NCI-H748 treated with DMSO at 0.1 percent for 48 hours (cell line): ENCODE measurements at places on chromosomes 13 and 19.

- DNase-seq = no peak
Measured at GRCh38 chr13:28401303-28402056, 93.4 kb downstream of the FLT1 start.

- no peak for DNase-seq
Measured at GRCh38 chr13:103351035-103351828, 285.0 kb upstream of the SLC10A2 start.

GRCh38 chr19:47228937-47229675 lies 1.9 kb downstream of the BBC3 start:
- no peak for DNase-seq

GRCh38 chr19:28363254-28363653 lies 849.7 kb downstream of the UQCRFS1 start:
- DNase-seq = no peak

DNA sequence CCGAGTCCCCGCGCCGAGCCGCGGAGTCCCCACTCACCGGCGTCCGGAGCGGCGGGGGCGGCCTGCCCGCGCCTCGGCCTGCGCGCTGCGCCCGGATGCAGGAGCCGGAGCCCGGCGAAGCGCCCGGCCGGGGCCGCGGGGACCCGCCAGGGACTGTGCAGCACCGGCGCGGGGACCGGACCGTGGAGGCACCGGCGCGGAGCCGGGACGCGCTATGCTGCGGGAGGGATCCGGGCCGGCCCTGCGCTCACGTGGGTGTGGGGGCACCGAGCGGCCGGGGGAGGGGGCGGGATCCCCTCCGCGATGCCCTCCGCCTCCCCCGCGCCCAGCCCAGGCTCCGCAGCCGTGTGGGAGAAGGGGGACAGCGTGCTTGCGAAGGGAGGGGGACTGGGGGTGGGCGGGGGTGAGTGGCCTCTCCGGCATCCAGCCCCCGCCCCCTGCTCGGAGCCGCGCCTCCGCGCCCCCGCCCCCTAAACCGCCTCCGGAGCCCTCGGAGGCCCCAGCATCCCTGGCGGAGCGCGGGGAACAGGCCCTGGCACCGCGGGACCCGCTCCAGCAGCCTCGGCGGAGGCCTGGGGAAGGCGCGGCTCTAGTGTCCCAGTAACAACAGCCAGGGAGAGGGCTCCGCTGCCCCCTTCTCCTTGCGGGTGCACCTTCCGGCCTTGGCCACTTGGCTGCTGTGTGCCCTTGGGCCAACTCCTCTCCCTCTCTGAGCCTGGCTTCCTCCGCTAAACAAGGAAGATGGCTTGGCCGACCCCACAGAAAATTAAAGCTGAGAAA lies at the start of gene SLC1A6:
TSS of gene SLC1A6 (minus strand) at position 389 of the 780 bp plus-strand sequence. CDS start 6,954 bp downstream, outside the sequence.
- no peak for DNase-seq

GRCh38 chr13:79614250-79614918 lies 133.4 kb downstream of the NDFIP2 start:
- no peak for DNase-seq

DNA sequence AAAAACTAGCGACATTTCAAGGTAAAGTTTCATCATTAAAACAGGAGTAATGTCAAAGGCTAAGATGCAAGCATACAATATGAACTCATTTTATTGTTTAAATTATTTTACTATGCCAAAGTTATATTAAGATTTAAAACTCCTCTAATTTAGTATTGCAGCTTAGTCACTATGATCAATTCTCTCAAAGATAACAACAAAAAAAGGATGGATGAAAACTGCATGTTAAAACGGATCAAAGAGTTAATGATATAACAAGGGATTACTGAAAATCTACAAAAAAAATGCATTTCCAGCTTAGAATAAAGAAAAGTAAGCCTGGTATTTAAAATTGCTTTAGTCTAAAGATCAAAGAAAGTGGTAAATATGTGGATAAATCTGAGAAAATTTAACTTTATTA lies 587.8 kb upstream of the PCDH20 start:
- no peak for DNase-seq

- peak; percentile 69 for DNase-seq
Measured at GRCh38 chr19:6065685-6066374, 44.5 kb downstream of the RFX2 start.

- DNase-seq = no peak
Measured at GRCh38 chr13:24348385-24348784, 39.0 kb downstream of the C1QTNF9 start.

GRCh38 chr19:28530406-28531035 lies 682.4 kb downstream of the UQCRFS1 start:
- no peak for DNase-seq

GRCh38 chr13:79034341-79034740 lies 371.7 kb downstream of the RBM26 start:
- no peak for DNase-seq

GRCh38 chr13:98445340-98446233 lies 131.3 kb downstream of the STK24 start:
- peak; percentile 38 for DNase-seq

DNA sequence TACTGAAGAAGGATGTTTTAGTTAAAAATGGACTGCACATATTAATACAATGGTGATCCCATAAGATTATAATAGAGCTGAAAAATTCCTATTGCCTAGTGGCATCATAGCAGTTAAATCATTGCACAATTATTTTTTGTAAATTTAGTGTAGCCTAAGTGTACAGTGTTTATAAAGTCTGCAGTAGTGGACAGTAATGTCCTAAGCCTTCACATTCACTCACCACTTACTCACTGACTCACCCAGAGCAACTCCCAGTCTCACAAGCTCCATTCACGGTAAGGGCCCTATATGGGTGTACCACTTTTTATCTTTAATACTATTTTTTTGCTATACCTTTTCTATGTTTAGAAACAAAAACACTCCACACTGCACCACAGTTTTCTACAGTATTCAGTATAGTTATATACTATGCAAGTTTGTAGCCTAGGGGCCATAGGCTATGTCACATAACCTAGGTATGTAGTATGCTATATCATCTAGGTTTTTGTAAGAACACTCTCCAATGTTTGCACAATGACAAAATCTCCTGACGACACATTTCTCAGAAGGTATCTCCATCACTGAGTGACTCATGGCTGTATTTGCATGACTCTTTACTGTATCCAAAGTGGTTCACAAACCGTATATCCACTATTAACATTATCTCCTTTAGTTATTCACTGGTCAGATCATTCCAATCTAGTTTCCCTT lies 536.0 kb downstream of the KLF12 start:
- DNase-seq = no peak

DNA sequence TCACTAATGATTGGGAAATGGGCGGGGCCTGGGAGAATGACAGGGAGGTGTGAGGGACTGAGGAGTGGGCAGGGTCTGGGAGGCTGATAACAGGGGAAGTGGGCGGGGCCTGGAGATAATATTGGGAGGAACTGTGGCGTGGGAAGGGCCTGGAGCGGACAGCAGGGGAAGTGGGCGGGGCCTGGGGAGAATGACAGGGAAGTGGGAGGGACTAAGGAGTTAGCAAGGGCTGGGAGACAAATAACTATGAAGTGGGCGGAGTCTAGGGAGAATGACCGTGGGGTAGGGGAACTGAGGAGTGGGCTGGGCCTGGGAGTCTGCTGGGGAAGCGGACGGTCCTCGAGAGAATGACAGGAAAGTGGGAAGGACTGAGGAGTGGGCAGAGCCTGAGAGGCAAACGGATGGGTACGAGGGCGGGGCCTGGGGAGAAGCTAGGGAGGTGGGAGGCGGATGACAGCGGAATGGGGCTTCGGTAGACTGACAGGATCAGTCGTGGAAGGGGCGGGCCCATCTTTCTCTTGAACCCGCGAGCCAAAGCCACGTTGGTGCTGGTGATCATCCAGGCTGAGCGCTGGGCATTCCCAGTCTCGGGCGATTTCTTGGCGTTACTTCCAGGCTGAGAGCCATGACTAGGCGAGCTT lies 14.0 kb upstream of the TUBB4A start:
- DNase-seq = peak; percentile 67

DNA sequence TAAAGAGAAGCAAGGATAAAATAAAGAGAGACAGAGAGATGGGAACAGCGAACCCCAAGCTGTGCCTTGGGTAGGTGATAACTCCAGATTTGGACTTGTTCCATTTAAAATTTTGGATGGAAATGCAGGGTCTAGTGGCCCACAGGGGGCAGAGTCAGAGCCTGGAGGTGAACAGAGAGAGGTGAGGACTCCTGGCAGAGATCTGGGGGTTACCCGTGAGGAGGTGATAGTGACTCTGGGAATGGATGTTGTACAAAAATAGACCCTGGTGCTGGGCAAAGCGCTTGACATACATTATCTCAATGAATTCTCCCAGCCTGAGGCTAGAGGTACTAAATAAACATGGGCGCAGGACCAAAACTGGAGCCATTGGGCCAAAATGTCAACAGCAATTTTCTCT lies 14.3 kb upstream of the DHRS12 start:
- DNase-seq = no peak

GRCh38 chr19:15841875-15842569 lies 26.6 kb upstream of the OR10H1 start:
- DNase-seq = no peak

DNA sequence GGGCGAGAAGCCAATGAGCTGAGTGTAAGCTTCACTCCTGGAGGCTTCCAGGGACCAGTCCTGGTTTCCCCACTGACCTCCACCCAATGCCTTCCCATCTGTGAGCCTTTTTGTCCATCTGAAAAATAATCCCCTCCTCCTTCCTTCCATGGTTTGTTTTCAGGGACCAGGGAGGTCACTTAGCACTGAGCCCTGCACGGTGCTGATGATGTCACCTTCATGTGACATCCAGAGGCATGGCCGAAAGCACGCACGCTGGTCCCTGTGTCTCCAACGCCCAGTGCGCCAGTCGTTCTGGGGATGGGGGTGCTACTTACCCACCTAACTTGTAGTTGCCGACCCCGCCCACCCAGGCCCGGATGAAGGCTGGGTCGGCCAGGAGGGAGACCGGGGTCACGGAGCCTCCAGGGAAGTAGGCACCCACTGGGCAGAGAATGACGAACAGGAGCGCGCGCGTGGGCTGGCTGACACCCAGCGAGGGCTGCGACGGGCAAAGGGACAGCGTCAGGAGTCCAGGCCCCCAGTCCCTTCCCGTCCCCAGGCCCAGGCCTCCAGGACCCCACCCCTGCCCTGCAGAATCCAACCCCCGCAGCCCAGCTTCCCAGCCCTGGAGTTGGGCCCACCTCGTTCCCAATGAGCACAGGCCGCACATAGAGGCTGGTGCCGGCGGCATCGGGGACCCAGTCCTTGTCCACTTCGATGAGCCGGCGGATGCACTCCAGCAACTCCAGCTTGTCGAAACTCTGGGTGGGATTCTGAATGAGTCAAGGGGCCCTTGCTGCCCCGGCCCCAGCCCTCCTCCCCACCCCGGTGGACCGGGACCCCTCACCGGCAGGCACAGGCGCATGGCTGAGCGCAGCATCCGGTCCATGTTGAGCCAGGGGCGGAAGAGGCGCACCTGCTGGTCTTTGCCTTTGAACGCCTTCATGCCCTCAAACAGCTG lies 11.2 kb downstream of the BCAT2 start:
- no peak for DNase-seq

DNA sequence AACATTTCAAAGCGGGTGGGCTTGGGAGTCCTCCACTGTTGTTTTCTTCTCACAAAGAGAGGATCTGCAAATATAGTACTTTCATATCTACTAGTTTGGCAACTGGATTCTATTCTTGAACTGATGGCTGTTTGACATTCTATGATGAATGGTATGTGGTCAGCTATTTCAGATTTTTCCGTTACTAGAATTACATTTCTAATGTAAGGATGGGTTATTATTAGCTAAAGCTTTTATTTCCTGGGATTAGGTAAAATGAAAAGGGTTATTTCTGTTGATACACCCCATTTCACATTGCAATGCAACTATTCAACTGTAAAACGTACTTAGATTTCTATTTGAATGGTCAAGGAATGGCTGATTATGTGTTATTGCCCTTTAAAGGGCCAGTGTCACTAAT lies 629.7 kb downstream of the DACH1 start:
- DNase-seq = no peak

- no peak for DNase-seq
Measured at GRCh38 chr19:2021453-2022140, 6.1 kb upstream of the BTBD2 start.

- DNase-seq = no peak
Measured at GRCh38 chr13:112522578-112522977, 65.4 kb downstream of the TUBGCP3 start.

DNA sequence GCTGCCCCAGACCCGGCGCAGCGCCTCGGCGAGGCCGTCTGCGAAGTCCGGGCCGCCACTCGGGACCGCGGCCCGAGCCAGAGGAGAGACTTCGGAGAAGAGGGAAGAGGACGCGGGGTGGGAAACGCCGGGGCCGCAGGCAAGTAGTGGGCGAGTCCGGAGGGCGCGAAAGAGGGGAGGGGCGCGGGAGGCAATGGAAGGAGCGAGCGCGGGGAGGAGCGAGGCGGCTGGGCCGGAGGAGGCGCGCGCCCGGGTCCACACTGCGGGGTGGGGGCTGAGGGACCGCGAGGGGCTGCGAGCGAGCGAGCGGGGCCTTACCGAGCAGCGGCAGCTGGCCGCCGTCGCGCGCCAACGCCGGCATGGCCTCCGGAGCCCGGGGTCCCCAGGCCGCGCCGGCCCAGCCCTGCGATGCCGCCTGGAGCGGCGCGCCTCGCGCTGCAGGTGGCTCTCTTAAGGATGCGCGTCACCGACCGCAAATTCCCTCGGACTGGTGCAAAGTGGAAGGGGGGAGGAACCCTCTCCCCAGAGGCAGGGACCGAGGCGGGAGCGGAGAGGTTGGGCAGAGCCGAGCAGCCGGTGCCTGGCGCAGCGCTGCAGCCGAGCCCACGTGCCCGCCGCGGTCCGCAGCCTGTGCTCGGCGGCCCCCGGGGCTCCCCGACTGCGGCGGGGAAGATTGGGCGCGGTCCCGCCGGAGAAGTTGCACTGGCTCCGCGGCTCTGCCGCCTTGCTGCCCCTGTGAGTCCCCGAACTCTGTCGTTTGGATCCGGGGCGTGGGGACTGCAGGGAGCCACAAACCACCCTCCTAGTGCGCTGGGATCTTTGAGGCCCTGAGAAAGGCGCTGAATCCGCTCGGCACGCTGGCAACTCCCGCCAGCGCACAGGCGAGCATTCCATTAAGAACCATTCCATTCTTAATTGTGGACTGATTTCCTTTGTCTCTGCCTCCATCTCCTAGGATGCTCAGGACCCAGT lies at the start of gene FLT3:
TSS of gene FLT3 (minus strand) at position 427 of the 972 bp plus-strand sequence. CDS start at position 361, 66 bp downstream.
- peak; percentile 67 for DNase-seq

DNA sequence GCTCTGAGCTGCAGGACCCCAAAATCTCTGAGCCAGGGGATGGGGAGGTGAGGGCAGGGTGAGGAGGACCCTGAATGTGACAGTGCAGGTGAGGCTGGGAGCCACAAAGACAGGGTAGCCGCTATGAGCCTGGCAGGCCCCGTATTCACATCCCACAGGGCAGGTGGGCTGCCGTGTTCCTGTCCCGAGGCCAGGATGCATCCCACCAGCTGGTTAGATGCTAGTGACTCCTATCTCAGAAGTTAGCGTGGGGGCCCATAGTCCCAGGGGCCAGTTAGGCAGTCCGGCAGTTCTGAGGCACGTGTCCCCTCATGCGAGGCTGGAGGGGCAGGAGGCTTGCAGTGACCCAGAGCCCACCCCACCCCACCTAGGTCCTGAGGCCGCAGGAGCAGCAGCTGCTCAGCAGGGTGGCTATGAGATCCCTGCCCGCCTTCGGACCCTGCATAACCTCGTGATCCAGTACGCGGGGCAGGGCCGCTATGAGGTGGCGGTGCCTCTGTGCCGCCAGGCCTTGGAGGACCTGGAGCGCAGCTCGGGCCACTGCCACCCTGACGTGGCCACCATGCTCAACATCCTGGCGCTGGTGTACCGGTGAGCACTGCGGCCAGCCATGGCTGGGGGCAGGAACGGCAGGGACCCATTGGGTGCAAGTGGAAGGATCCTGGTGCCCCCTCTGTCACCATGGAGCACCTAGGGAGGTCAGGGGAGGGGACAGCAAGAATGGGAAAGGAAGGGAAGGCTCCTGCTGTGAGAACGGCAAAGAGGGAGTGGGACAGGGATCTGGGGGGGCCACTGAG lies 7.2 kb downstream of the KLC3 start:
- no peak for DNase-seq
